ENCODE measurements at places on chromosomes 12 and 14. TPM values are rescaled to one million over a fixed set of nuclear protein-coding genes. Genes with fewer than 3 reads are reported as not detected.

Gene PAPOLA
- total RNA-seq, result 162 TPM

Gene RGS6
- not detected for total RNA-seq

Gene CMKLR1
- total RNA-seq, result not detected

Gene ENDOU
- total RNA-seq, result 0.15 TPM

Gene OASL
- 13.4 TPM for total RNA-seq

Gene C12orf50
- 0.07 TPM for total RNA-seq
